Fibroblast of the aortic adventitia (primary cell): ENCODE measurements at places on chromosomes 16 and 17. TPM values are rescaled to one million over a fixed set of nuclear protein-coding genes. Genes with fewer than 3 reads are reported as not detected.

GRCh38 chr17:59427996-59428395 is 96.5 kb downstream of the YPEL2 start:
- peak; percentile 43 for DNase-seq

DNA sequence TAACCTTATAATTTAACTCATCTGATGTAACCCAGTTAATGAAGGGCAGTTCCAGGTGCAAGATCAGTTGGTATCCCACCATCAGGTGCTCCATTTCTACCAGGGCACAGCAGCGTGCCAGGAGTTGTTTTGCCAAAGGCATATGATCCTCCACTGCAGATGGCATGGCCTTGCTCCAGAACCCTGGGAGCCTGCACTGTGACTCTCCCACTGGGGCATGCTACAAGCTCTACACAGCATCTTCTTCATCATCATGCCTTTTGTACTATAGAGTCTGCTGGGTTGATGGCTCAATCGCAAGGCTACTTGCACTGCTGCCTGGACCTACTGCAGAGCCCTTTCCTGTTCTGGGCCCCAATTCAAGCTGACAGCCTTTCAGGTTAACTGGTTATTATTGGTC is 11.3 kb upstream of the MAPT start:
- DNase-seq, result no peak

- no peak for DNase-seq
These were observed 420.1 kb downstream of the HS3ST4 start for GRCh38 chr16:26111900-26112299.

DNA sequence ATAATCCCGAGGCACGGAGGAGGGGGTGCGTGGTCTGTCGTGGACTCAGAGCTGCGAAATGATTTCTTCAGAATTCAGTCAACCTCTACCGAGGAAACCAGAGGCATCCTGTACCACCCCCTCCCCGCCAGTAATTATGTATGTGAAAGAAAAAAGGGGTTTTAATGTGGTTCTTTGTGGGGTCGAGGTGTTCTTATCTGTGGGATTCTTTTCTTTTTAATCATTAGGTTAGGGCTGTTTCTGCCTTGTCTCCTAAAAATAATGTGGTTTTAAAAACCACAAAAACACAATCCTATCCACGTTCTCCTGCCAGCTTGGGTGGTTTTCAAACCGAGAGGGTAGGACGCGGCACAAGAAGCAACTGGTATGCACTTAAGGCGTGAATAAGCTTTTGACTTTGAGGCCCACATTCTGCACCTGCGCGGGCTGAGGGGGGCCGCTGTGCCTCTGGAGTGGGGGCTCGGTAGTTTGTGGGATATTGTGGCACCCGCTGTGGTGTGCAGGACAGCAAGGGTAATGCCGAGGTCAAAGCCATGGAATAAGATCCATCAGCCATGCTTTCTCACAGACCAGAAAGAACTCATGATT is 1.0 kb downstream of the SLC47A1 start:
- DNase-seq, result peak; percentile 16

- peak; percentile 11 for DNase-seq
These were observed 13.4 kb upstream of the SULT1A1 start for GRCh38 chr16:28623172-28623711.

- DNase-seq, result no peak
These were observed 106.6 kb downstream of the N4BP1 start for GRCh38 chr16:48503336-48503735.

DNA sequence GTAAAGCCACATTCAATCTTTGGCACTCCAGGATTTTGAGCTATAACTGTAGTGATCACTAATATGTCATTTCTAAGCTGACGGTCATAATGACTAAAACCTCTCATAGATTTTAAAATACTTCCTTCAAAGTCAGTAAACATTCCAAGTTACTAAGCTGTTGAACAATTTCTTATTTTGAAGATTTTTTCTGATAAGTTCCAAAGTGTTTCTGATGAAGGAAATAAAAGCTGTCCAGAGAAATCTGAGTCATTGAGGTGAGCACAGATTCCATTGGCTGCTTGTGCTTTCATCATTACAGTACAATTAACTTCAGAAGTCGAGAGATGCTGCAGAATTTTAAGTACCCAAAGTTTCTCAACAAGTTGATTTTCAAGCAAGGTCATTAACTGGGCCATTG is 23.9 kb downstream of the NLRC5 start:
- peak; percentile 60 for DNase-seq

DNA sequence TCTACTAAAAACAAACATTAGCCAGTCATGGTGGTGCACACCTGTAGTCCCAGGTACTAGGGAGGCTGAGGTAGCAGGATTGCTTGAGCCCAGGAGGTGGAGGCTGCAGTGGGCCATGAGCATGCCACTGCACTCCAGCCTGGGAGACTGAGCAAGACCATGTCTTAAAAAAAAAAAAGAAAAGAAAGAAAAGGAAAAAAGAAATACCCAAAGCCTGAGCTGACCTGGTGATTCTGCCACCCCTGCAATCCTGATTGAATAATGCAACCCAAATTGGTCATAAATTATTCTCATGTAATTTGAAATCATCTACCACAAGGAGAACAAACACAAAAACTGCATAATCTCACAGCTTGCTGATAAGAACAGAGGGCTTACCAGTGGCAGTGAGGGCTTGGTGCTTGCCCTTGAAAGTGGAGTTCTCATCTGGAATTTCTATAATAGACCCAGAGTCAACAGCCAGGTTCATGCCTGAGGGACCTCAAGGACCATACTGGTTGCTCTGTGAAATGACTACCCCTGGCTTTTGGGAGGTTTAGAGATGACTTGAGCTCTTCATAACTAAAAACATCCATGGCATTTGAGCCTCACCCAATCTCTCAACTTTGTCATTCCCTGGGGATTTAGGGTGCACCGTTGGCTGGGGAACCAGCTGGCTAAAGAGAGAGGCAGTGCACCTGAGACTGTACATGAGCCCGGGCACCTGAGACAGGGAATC is 35.4 kb upstream of the TMC5 start:
- no peak for DNase-seq

The SCNN1G gene
- total RNA-seq, result not detected in 2 replicates

- no peak for DNase-seq
These were observed 5.7 kb downstream of the LAT start for GRCh38 chr16:28990375-28991040.

DNA sequence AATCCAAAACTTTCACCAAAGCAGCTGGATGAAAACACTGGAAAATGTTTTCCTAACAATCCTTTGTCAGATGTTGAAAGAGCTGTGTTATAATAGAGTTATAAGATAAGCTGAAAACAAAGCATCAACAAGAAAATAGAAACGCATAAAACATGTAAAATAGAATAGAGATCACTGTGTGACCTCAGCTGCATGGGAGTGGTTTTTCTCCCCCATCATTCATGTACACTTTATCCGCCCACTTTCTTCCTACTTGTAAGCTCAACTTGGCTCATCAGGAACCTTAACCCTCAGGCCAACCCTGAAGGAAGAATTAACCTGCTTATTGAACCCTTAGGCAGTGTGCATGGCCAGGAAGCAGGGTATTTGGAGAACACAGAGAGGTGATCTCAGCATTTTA is 238.5 kb upstream of the PMFBP1 start:
- no peak for DNase-seq

DNA sequence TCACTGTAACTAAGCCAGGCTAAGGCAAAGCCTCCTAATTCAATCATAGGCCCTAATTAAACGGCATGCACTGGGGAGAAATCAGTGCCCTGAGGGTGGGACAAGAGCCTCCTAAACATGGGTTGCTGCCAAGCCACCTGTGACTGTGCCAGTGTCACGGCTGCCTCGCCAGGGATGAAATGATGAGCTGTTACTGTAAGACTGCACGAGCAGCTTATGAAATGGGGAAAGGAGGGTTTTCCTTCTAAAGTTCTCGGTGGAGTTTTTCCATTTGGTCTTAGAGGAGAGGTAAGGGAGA is 12.7 kb downstream of the TMEM11 start:
- DNase-seq, result peak; percentile 17
